Fibroblast of skin of left quadriceps (primary cell): ENCODE measurements at places on chromosomes 2 and 18.

- no peak for DNase-seq
These were observed 165.5 kb downstream of the TPGS2 start for GRCh38 chr18:36663312-36663711.

DNA sequence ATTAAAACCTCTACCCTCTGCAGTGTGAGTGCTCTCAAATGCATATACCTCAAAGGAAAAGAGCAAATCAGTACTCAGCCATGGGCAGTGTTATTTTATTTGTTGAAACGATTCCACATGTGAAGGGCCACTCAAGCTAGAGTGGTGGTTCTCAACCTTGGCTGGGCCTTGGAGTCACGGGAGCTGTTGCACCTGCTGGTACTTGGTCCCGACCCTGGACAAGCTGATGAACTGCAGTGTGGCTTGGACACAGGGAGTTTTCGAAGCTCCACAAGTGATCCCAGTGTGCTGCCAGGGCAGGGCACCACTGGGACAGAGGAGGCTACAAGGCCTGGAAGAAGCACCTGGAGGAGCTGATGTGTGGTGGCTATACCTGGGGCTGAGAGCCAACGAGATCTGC, 19.7 kb downstream of the GNLY start:
- DNase-seq: no peak

DNA sequence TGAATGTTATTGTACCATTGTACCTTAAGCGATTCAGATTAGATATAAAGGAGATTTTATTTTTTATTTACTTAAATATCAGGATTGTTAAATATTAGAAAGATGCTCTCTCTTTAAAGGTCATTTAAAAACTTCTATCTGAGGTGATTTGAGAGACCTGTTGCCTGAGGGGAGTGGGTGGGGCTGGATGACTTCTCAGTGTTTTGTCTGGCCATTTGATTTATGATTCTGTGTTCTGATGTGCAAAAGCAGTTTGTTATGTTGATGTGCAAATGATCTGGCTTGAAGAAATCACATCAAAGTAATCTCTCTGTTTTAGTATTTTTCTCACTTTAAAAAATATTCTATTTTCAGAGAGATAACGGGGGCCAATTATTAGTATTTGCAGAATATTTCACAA, 370.8 kb downstream of the NUP35 start:
- DNase-seq: no peak

DNA sequence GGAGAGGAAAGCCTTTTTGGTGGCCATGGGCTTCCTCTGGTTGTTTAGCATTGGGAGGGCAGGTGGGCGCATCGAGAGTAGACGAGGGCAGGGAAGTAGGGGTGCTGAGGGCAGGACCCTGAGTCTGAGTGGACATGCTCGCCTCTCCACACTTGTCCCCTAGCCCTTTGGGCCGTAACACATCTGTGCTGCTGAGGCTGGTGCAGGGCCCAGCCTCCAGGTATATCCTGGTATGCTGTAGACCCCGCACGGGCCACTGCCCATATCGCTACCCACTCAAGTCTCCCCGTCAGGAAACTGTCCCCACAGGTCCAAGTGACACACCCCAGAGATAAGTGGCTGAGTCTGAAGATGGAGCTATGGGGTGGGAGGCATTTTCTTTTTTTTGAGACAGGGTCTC, 13.7 kb upstream of the CCDC74B start:
- no peak for DNase-seq

DNA sequence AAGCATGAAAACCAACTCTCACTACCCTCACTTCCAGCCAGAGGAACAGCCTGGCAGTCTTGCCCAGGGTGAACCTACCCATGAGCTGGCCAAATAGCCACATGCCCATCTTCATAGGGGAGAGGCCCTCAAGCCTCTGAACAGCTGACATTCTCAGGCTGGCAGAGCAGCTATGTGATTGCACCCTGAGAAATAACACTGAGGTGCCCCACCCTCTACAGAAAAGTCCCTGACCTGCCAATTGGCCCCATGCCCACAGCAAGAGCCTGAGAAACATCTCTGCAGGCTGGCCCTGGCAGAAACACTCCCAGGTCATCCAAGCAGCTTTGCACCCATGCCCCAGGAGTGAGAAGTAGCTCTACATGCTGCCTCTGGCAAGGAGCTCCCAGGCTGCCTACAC, 127.4 kb upstream of the OTX1 start:
- DNase-seq: no peak
